Amniotic epithelial cell (primary cell): ENCODE measurements at places on chromosomes 3 and 15.
A peak's percentile ranks its signal among the peaks of the same experiment; 100 is the strongest.

- DNase-seq = peak; percentile 95
Measured at GRCh38 chr15:69082021-69082502, 67.6 kb downstream of the NOX5 start.

GRCh38 chr15:71391421-71392088 is 276.3 kb downstream of the THSD4 start:
- no peak for DNase-seq

DNA sequence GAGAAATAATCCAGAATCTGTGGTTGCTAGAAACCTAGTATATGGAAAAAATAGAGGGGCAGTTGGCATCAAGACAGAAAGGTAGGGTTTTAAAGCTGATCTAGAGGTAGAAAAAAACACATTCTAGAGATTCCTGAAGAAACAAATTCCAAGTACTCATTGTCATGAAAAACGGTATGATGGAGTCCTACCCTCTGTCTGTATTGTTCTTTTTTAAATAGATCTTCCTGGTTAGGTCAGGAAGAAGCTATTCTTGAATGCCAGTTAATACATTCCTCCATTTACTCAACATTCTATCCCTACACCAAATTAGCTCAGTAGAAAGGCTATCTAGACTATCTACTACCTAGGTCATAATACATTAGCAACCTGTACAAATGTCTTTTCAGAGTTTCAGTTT is 364.7 kb downstream of the FHIT start:
- no peak for DNase-seq

DNA sequence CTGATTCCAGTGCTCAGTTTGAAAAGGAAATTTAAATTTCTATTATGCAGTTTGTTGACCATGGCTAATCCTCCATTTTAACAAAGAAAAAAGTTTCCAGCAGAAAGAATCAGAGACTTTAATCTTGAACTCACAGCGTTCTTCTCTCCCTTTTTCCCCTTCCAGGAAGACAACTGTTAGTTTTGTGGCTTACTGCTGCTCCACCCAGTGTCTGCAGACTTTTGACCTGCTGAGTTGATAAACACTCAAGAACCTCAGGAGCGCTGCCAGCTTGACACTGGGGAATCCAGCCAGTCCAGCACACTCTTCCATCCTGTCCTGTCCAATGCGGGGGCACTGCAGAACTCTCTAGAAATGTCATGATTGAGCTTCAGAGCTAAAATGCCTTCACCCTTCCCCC is 134.6 kb downstream of the LRRC28 start:
- DNase-seq = peak; percentile 72

DNA sequence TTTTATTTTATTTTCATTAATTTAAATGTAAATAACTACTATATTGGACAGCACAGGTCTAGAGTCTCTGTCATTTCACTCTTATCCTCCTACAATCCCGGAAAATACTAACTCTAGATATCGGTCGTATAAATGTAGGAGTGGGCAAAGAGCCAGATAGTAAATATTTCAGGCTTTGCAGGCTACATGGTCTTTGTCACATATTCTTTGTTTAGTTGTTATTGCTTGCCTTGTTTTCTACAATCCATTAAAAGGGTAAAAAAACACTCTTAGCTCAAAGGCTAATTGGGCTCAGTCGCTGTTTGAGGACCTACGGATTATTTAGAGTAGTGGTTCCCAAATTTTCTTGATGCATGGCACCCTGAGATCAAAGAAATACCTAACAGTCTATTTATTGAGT is 1.7 kb downstream of the KNL1 start:
- DNase-seq = no peak

DNA sequence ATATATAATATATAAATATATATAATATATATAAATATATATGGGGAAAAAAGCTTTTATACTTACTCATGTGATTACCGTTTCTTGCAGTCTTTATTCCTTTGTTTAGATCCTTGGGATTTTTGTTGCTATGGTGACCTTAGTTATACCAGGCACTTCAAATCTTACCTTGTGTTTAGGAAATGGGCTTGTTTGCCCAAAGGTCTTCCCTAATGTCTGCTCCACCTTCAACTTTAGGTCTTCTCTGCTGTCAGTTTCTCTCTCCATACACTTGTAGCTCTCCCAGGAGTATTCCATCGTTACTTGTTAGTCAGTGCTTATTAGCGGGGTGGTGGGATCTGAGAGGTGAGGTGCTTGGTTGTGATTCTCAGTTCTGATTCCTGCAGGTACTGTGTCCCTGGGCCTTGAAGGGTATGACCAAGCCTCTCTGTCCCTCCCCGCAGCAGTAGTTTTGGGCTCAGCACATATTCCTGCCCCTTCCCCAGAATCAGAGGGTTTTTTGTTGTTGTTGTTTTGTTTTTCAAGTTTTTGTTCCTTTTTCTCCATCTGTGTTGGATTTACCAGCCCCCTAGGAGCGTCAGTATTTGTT is 9.6 kb upstream of the LAMP3 start:
- DNase-seq = no peak

DNA sequence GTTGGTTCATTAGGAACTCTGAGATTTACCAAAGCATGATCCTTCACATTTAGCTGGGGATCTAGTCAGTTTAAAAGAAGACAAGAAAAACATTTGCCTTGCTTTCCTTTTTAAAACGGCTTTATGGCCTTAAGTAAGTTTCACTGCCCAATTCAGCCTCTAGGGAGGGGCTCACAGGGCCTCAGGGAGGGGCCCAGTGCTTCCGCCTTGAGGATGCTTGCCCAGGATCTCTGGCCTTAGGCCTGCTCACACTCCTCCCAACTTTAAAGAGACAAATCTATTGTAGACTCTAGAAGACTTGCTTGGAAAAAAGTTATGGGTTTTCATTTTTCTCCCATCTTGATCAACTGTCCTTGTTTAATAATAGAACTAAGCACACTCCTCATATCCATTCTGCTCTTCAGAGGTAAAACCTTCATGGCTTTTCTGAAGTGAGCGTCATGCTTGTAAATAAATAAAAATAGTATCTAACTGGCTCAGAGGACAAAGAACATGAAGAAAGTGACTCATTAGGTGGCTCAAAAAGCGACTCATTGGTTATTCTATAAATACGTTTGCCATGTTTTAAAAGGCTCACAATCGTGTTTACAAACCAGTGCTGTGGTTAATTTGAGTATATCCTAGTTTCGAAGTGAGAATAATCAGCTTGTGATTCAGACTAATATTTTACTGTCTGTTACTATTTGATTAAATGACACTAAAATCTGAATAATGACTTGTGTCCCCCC is 13.7 kb downstream of the PDHB start:
- no peak for DNase-seq

DNA sequence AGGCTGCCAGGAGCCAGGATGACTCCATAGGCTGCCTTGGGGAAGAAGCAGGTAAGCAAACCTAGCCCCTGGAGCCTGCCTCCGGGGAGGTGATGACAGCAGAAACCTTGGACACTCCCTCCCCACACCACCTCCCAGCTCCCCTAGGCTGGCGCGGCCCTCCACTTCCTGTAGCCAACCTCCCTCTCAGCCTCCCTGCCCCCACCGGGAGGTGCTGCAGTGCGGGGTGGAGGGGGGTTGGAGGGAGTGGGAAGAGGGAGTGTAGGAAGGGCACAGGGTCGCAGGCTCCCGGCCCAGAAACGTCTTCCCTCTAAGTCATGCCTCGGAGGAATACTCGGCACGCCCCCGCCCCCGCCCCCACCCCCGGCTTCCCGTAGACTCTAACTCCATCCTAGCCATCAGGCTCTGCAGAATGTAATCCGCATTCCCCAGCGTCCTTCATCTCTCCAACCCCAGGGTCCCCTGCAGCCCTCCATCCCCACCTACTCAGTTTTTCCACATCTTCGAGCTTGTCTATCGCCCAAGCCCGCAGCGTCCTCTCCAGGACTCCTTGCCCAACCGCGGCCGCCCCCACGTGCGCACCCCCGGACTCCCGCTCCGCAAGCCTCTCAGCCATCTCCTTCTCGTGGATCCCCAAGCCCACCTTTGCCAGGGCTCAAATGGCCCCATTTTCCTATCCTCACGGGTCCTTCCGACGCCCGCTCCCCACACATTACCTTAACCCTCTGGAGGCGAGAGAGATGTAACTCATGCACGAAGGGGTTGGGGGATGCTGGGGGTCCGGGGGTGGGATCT is 528 bp downstream of the LPCAT4 start:
- peak; percentile 43 for DNase-seq

DNA sequence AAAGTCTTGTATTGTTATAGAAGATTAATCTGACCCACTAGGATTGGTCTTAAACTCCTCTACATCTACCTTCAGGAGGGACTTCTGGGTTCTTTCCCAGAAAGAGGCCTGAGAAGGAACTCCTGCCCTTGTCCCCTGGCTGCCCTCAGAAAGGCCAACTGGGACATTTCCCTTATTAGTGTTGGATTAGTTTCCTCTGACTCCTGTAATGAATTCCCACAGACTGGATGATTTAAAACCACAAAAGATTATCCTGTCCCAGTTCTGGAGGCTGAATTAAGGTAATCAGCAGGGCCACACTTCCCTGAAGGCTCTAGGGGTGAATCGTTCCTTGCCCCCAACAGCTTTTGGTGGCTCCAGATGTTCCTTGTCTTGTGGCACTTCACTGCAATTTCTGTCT is 102.8 kb upstream of the NMNAT3 start:
- no peak for DNase-seq

DNA sequence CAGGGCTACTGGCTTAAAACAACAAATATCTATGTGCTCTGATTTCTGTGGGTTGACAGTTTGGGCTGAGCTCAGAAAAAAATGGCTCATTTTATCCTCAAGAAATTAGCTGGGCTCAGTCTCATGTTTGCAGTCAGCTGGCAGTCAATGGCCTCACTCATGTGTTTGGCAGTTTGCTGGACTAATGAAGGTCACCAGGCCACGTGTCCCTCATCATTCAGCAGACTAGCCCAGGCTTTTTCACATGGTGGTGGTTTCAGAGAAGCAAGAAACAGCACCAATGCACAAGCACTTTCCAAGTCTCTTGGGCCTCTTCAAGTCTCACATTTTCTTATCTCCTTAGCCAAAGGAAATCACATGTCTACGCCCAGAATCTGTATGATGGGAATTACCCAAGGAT is 478.3 kb upstream of the PPP2R3A start:
- no peak for DNase-seq

DNA sequence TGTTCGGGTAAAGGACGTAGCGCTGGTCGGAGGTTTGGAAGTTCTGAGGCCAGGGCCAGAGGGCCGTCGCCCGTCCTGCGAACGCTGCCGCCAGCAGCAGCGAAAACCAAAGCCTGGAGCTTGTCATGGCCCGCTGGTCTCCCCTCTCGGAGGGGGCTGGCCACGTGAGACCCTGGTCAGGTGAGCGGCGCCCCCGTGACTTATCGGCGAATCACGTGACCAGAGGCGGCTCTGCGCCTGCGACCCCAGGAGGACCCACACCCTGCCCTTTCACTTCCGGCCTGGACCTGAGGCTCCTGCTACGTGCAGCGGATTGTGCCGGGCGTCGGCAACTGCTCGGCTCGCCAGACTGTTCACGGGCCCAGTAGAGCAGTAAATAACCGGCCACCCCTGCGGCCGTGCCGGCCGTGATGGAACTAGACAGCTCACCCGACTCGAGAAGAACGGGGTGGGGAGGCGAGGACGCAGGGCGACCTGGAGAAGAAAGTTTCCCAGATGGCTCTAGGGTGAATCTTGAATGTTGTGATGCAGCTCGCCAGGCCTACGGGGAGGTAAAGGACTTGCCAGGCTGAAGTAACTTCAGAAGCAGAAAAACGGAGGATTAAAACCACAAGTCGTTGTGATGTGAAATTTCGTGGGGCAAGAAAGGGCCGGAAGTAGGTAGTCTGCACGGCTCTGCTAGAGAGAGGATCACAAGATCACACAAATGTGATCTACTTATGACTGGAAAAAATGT is at the start of gene HEXA:
Gene HEXA, minus strand, starts transcription at position 169 of the 736 bp plus-strand sequence. Its CDS starts 42 bp downstream, at position 127.
- DNase-seq = peak; percentile 93

GRCh38 chr3:39282057-39282456 is 2.2 kb upstream of the CX3CR1 start:
- DNase-seq = peak; percentile 9

DNA sequence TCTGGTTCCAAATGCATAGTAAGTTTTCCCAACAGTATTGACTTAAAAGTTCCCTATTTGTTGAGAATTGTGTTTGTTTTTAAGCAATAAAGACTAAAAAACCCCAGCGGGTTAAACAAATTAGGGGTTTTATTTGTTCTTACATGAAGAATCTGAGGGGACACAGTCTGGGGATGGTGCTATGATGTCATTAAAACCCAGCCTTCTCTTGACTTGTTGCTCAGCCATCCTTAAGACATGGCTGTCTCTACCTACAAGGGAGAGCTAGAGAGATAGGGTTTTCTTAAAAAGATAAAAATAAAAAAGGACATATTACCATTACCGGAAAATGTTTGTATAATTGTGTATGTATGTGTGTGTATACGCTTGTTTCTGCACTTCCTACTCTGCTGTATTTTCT is 11.7 kb upstream of the ARL14 start:
- DNase-seq = no peak

DNA sequence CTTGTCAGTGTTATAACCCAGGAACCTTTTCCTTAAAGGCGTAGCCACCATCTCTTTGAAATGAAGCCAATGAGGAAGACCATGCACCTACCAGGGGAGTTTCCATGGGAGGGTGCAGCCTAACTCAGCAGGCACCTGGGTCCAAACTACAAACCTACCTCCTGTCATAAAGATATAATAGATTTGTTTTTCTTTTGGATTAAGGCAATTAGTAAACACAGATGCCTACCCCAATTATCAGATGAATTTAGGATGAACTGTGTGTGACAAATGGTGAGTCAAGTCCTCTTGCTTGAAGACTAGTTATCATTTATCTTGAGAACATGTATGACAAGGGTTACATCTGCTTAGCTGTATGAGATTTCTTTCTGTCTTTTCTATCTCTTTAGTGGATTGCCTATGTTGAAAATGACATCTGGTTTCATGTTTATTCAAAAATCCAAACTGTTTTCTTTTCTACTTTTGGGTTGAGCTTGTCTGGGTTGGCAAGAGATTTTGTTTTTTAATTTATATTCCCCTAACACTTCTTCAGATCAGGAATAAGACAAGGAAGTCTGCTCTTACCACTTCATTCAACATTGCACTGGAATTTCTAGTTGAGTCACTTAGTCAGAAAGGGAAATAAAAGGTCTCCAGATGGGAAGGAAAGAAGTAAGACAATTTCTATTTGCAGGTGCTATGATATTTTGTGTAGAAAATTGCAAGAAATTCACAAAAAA is 149.9 kb downstream of the NEK10 start:
- no peak for DNase-seq

- DNase-seq = no peak
Measured at GRCh38 chr15:66757521-66757920, 55.5 kb downstream of the SMAD6 start.

DNA sequence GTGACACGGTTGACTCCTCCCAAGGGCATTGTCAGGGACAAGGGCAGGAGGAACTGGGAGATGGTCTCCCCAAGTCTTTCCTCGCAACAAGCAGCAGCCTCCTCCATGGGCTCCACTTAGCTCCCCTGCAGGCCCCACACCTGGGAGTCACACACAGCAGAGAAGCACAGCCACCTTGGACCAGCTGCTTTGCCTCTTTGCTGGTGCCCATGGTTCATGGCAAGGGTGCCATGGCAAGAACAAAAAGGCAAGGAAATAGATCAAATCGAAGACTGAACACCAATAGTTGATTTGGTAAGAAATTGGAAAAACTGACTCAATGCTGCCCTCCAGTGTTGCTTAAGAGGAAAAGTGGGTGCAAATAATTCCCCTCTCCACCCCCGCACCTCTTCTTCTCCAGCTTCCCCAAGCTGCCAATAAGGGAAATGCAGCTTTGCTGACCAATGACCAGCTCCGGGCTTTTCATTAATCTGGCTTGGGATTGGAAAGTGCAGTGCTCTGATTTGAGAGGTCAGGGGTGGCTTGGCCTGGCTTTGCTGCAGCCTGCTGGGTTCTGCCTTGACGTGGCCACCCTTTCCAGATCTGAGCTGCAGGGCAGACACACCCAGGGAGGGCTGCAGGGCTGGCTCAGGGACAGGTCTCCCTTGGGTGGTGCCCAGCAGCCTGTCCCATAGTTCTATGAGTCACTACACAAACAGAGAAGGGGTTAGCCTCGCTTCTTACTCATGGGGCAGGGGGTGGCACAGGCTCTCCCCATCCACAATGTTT is 162.0 kb downstream of the KLF13 start:
- DNase-seq = peak; percentile 85
